ENCODE measurements at places on chromosomes 5 and 9.

- no peak for DNase-seq
Measured at GRCh38 chr5:99600952-99601351, 672.1 kb upstream of the CHD1 start.

- no peak for DNase-seq
Measured at GRCh38 chr5:180098991-180099732, 27.6 kb upstream of the RNF130 start.

DNA sequence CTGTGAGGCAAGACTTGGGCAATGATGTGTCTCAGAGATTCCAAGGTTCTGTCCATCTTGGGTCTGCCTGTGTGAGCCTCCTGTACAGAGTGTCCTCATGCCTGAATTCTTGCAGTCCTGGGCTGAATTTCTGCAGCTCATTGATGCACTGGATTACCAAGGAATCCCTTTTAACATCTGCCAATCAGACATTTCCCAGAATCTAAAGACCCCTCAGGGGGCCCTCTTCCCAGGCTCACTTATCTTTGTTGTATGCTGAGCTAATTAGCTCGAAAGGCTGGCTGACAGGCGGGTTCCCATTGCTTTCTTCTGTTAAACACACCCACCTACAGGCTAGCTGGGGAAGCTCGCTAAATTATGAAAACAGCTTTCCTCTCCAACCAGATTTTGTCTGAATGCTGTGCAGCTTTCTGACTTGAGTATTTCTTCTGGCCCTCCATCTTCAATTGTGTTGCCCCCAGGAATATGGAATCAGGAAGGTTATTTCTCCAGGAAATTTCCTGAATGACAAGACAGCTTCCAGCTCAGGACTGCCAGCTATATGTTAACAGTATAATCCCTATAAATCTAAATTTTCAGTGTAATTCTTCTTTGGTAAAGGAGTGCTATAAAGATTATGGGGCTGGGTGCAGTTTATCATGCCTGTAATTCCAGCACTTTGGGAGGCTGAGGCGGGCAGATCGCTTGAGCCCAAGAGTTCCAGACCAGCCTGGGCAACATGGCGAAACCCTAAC is at the start of gene LIX1:
Gene LIX1 (minus strand): TSS at position 91 of the 734 bp plus-strand sequence. CDS start 35 bp downstream, at position 56.
- no peak for DNase-seq

- DNase-seq, result no peak
Measured at GRCh38 chr9:120985819-120986222, 59.2 kb upstream of the TRAF1 start.

- no peak for DNase-seq
Measured at GRCh38 chr5:168790002-168790635, 211.0 kb upstream of the PANK3 start.

GRCh38 chr5:150789943-150790611 is 11.5 kb downstream of the SMIM3 start:
- DNase-seq, result peak; percentile 72

GRCh38 chr9:114937516-114937915 is 7.1 kb upstream of the TNFSF8 start:
- DNase-seq, result no peak

GRCh38 chr5:154518438-154518867 is 40.4 kb upstream of the HAND1 start:
- DNase-seq, result no peak

DNA sequence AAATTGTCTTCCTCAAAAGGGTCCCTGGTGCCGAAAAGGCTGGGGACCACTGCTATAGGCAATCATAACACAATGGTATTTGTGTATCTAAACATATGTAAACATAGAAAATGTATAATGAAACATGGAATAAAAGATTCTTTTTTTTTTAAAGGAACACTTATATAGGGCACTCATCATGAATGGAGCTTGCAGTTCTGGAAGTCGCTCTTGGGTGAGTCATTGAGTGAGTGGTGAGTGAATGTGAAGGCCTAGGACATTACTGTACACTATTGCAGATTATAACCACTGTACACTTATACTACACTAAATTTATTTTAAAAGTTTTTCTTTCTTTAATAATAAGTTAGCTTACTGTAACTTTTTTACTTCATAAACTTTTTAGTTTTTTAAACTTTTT is 176.4 kb downstream of the ARRDC3 start:
- DNase-seq, result no peak

GRCh38 chr5:175393897-175394296 is 50.1 kb downstream of the DRD1 start:
- no peak for DNase-seq

DNA sequence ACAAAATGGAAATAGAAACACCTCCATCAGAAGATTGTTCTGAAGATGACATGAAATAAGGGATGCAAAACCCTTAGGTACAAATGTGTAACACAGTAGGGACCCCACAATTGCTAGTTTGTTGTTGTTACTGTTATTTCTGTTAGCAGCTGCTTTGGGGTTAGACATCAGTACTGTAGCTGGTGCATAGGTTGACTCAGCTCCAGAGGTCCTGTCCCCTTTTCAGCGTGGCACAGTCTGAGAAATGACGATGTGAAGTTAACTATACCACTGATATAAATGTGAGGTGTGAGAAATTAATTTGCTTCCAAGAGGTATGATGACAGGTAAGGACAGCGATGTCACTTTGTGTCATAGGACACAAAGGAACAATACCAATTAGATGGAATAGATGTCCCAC is 384.6 kb upstream of the KLF4 start:
- DNase-seq, result no peak

DNA sequence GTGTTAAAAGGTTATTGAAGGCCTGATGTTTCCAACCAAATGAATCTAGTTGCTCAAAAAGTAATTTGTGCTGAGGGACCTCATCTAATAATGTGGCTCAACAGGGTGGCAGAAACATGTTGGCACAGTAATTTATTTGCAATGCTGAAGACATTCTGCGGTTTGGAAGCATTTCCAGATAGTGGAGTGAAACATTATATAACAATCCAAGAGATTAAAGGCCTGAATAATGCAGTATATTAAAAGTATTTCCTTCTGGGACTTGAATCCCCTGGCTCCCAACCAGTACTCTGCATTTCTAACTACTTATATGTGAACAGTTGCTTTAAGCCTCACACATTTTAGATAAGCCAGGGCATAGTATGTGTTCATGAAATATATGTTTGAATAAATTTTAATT is 25.9 kb upstream of the ALDH1A1 start:
- DNase-seq, result no peak

GRCh38 chr9:114994768-114995167 is 64.4 kb upstream of the TNFSF8 start:
- no peak for DNase-seq

DNA sequence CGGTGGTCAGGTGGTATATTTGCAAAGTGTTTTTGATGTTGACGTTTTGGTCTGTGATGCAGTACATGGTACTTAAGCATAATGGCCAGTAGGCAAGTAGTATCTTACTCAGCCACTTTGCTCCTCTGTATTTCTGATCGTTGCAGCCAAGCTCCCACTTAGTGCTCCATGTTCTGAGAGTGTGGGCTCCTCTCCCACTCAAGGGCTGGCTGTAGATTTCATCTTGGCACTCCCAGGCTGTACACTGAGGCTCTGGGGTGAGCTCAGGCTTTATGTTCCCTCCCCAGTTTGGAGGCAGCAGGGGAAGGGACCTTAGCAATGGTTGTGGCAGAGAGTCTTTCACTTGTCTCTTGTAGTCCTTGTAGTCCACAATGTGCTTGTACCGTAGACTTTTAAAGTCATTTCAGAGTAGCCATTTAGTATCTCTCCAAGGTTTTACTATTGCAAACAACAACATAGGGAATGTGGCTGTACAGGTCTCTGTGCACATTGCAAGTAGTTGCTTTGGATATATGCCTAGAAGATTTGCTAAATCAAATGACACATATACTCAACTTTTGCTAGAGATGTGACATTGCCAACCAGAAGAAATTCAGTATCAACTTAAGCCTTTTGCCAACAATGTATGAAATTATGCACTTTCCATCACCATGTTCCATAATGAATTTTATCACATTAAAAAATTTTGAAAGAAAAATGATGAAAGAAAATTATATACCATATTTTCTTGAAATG is 304.3 kb upstream of the CTNND2 start:
- DNase-seq, result no peak

GRCh38 chr9:304519-305185 is 90.0 kb downstream of the DOCK8 start:
- no peak for DNase-seq

- DNase-seq, result no peak
Measured at GRCh38 chr5:133333326-133334150, 278.8 kb downstream of the FSTL4 start.

- DNase-seq, result no peak
Measured at GRCh38 chr5:1791176-1791575, 8.5 kb downstream of the MRPL36 start.

DNA sequence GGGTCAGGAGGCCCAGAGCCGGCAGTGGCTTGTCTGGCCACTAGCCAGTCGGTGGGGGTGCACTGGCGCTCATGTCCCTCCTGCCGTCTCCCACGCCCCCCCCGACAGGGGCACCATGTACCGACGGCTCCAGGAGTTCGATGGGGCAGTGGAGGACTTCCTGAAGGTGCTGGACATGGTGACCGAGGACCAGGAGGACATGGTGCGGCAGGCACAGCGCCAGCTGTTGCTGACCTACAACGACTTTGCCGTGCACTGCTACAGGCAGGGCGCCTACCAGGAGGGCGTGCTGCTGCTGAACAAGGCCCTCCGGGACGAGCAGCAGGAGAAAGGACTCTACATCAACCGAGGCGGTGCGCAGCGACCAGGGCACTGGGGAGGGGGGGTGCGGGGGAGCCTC is 8.1 kb downstream of the TTC16 start:
- DNase-seq, result no peak

DNA sequence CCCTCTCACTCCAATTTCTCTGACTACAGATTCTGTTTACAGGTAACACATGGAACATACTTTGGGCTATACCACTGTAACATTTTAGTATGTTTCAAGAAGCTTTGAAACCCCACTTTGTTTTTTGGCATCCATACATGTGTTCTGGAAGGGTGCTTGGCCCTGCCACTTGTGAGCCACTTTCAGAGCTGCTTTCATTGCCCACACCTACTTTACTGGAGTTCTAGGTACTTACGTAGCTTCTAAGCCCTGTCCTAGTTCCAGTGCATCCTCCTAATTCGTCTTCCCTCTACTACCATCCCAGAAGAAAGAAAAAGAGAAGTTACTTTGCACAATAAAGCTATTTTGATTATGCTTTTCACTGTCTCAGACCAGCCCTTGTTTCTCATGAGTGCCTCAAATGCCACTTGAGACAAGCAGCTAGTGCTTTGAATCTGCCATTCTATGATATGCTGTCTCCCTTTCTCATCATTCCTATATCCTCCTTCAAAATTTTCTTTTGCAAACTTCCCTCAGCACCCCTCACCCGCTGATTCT is 26.5 kb upstream of the C5orf47 start:
- DNase-seq, result no peak

- DNase-seq, result no peak
Measured at GRCh38 chr5:65623482-65623881, 651 bp downstream of the TRIM23 start.

DNA sequence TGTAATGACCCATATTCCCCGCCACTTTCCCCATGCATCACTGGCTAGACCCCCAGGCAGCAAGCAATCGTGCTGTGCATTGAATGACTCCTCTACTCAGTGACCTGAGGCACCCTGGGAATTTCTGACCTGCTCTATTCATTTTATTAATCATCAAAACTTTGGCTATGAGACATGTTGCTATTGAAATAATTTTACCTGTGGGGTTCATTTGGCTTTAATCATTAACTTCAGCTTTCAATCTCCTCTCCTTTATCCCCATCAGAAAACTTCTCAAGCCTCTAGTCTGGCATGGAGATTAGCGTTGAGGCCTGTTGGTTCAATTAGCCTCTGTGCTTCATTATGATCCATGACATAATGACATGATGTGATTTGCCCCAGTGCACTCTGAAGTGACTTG is 429.0 kb downstream of the ZNF608 start:
- DNase-seq, result no peak

Data from stimulated activated CD8-positive, alpha-beta memory T cell treated with anti-CD3 and anti-CD28 coated beads, Interleukin-7, amount 100 ng/mL, for 4 hours (primary cell).